ENCODE measurements at places on chromosomes 7 and 10.

DNA sequence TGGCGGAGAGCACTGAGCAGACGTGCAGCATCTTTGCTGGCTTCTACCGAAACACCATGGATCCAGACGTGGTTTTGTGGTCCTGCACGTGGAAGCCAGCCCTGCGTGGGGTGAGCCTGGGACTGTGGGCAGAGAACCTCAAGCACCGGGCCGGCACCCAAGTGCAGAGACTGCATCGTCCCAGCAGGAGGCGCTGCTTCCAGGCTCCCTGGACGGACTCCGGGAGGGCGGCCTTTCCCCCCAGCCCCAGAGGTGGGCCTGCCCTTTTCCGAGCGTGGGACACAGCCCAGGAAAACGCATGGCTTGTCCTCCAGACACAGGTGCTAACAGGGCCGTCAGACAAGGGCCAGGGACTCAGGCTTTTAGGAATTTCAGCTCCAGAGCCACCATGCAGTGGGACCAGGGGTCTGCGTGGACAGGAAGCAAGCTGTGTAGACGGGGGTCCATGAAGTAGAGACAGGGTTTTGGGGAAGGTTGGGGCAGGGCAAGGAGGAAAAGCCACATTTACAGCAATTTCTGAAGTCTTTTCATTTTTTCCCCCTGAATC is 303.9 kb downstream of the WDR37 start:
- no peak for DNase-seq

DNA sequence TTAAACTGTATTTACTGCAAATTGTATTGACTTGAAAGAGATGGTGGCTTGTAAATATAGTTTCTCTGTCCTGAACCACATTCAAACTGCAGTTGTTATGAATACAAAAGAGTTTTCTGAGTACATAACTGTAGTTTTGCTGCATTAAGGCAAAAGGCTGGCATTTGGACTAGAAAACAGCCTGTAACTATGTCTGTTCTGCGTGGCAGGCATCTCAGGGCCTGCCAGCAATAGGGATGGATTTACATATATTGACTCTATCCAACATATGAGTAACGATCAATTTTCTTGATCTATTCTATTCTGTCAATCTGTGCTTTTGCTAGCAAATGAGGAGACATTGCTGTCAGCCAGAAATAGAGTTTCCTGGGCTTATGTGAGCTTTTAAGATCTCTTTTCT is 174.6 kb downstream of the TMEM26 start:
- DNase-seq, result no peak

GRCh38 chr7:130890176-130891020 is 156.4 kb upstream of the KLF14 start:
- no peak for DNase-seq

GRCh38 chr10:47230957-47231356 is 69.0 kb upstream of the GDF10 start:
- no peak for DNase-seq

GRCh38 chr10:8583096-8583495 is 528.6 kb downstream of the GATA3 start:
- DNase-seq, result no peak

GRCh38 chr10:131249955-131250344 is 61.6 kb downstream of the TCERG1L start:
- no peak for DNase-seq

DNA sequence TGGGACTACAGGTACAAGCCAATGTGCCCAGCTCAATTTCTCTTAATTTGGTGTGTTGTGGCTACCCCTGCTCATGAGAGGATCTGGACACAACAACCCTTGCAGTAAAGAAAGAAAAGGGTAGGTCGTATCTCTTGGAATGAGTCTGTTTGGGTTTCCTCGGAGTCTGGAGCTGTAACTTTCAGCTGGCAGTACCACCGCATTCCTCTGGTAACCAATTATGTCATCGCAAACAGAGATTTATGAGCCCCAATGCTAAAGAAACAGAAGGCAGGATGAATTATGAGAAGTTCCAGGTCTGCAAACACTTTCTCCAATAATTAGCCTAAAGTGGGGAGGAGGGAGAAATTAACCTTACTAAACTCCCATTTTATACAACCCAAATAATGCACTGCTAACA is 186.6 kb upstream of the NRP1 start:
- DNase-seq, result no peak

DNA sequence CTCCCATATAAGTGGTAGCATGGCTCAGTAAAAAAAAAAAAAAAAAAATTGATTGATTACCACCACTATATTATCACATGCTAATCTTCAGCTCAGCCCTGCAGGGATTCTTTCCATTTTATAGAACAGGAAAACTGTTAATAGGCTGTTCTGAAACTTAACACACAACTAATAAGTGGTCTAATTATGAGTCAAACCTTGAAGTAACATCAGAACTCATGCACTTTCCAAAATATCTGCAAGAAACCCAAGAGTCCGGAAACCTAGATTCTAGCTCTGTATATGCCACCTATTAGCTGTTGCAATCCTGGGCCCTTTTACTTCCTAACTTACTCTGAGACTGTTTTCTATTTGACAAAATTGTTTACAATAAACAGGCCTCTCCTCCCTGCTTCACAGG is 23.9 kb downstream of the SEM1 start:
- no peak for DNase-seq

DNA sequence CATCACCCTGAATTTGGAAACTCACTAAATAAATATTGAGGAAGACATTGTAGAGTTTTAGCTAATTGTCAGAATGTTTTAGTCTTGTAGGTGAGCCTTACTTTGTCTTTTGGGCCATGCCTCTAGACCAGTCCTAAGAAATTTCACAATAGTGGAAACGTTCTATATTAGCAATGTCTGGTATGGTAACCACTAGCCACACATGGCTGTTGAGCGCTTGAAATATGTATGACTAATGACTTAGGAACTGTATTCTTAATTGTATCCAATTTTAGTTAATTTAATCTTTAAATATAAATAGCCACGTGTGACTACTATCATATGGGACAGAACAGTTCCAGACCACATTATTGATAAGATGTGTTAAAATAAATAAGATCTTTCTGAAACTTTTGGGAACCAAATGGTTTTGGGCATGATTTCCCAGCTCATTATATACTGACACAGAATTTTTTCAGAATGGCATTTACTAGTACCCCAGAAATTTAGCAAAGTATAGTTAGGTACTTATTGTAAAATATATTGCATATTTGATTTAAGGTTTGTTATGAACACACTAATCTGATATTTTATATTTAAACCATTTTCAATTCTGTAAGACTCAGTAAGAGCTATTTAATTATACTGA is 95.0 kb downstream of the VPS50 start:
- DNase-seq, result no peak

DNA sequence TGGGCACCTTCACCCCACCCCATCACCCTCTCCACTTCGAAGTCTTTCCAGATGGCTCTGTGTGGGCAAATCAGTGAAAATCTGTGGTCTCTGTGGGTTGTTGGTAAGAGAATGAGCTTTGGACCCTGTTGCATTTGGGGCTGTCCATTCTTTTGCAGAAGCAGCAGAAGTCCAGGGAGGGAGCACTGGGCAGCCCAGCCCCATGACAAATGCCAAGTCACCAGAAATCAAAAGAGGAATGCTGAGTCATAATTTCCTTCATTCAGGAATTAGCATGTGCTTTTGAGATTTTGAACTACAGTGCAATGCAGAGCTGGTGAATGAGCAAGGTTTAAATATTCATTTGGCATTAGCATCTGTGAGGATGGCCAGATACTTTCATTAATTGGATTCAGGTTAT is 556.2 kb downstream of the LRMDA start:
- DNase-seq, result no peak
